ENCODE measurements at places on chromosomes 3 and 15.

DNA sequence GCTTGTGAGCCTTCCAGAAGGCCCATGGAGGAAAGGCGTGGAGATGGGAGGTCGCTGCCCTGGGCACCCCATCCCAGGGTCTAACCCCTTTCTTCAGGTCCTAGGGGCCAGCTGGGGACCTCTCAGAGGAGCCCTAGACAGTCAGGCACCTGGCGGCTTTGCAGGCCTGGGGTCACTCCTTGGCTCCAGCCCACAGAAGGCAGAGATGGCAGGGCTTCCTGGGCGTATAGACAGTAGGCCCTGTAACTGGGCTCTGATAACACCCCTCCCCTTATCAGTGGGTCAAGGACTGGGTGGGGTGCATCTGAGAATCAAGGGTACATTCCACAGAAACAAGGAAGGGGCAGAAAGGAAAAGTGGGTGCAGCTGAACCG is 16.7 kb downstream of the ZDHHC19 start:
- DNase-seq, result no peak

GRCh38 chr3:130048726-130049125 is 32.9 kb upstream of the ALG1L2 start:
- no peak for DNase-seq

DNA sequence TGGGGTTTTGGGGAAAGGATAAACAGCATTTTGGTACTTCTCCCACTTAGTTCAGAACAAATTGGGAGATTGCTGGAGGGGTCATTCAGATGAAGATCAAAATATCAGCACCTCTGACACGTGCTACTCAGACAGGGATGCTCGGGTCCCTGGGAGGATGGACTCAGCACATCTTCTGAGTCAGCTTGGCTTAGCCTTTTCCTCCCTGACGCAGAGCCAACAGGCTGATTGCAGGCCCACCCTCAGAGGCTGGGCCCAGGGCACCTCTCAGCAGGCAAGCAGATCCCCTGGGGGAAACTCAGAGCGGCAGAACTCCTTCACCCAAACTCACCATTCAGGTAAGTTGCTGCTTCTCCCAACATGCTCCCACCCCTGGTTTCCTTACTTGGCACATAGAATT is 304.9 kb downstream of the TLE3 start:
- no peak for DNase-seq

GRCh38 chr3:66427951-66428474 is 72.8 kb downstream of the LRIG1 start:
- DNase-seq, result no peak

- no peak for DNase-seq
Measured at GRCh38 chr3:149957361-149958125, 13.2 kb downstream of the PFN2 start.

DNA sequence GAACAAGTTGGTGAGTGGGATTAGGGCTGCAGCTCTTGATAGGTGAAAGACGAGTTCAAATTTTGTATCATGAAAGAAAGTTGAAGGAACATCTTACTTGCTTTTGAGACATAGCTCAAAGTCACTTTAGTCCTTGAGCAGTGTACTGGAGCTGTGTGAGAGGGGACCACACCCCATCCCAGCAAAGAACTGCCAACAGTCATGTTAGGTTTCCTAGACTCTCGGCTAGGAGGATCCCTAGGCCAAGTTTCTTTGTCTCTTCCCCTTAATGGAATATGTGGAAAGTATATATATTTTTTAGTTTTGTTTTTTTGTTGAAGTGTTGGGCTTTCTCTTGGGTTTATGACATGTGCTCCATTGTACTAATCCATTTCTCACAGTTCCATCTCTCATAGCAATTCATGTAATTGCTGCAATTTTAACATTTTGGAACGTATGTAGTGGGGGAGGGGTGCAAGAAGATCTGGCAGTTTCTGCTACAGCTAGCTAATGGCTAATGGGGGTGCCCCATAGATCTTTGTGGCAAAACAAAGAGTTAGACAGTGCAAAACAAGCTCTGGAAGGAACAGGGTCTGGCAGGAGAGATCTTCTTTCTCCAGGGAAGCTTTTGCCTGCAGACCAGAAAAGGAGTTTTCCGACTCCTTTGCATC is 25.1 kb downstream of the TLNRD1 start:
- DNase-seq, result no peak

- DNase-seq, result no peak
Measured at GRCh38 chr3:142028243-142028777, 121.0 kb downstream of the TFDP2 start.

DNA sequence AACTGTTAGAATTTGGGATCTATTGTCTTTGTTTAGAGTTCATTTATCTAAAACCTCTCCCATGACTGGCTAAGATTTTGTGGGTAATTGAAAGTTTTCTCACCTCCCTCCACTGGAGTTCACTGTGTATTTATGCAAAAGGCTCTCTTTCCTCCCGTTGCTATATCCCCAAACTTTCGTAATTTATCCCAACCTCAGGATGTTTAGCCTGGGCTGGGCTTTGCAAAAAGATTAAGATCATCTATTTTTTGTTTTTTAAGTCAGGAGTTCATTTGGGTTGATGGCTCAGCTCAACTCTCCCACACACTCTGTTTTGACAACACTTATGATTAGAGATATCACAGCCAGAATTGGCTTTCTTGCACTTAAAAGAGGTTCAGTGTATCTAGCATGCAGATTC is 27.0 kb downstream of the SUCNR1 start:
- DNase-seq, result no peak

Measured in GM18507 (cell line).